ENCODE measurements at places on chromosomes 1 and 21. TPM values are rescaled to one million over a fixed set of nuclear protein-coding genes. Genes with fewer than 3 reads are reported as not detected.

- no peak for DNase-seq
These were observed 55.6 kb downstream of the SLX9 start for GRCh38 chr21:44995343-44995941.

- no peak for DNase-seq
These were observed 52.6 kb downstream of the KIF21B start for GRCh38 chr1:200970771-200971427.

DNA sequence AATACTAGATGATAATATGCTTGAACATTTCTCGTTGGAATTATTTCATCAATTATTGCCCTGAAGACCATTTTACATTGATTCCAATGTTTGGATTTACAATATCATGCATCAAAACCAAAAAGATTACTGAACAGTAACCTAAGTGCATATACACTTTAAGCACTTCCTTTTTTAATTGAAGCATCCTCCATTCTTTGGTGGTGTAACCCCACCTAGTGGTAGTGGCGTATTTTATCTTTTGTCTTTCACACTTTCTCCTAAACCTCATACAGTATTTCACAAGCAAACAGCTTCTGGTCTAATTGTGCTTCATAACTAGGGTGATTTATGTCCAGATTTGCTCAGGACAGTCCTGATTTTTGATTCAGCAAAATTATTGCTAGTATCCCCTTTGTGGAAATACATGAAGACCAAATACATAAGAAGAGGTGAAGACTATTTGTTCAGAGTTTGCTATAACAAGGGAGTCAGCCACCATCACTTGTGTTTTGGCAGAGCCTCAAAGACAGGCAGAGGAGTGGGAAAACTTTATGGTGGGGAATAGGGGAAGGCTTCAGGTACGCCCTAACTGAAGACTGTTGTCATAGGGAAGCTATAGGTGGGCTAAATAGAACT, 3.4 kb upstream of the NVL start:
- no peak for DNase-seq

Gene GCSAML
- not detected for total RNA-seq

Gene PDPN
- 9.5 TPM for total RNA-seq

Gene GFI1
- total RNA-seq, result 0.17 TPM

- DNase-seq, result no peak
These were observed 89.8 kb downstream of the TMEM200B start for GRCh38 chr1:29033829-29034466.

Gene PTGFRN
- 42.9 TPM for total RNA-seq

Gene ARHGEF16
- total RNA-seq, result 60.5 TPM

GRCh38 chr21:37224861-37225839, 42.0 kb downstream of the VPS26C start:
- DNase-seq, result no peak

- DNase-seq, result no peak
These were observed 95.3 kb downstream of the COP1 start for GRCh38 chr1:176111835-176112234.

DNA sequence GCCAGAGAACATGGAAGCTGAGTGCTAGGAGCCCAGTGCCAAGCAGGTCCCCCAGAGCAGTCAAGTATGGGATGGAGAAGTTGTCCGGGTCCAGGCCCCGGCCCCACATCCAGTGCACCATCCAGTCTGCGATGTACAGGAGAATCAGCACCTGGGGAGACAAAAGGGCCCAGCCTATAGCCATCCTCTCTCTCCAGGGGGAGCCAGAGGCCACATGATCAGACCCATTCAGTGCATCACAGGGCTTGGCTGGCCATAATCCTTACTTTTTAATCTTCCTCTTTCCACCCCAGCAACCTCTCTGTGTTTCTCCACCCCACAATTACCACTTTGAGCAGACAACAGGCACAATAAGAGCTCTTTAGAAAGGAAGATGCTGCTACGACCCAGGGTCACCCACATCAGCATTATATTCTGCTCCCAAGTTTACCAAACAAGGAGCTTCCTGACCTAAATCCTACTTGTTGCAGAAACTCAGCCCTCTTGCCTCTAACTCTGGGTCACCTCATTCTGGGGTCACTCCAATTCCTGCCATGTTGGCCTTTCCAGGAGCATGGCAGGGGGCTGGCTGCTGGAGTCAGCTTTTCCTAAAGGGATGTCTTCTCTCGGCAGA, 16.4 kb upstream of the RAB29 start:
- DNase-seq, result peak; percentile 39

- peak; percentile 21 for DNase-seq
These were observed at the start of gene MXRA8 for GRCh38 chr1:1358433-1359271. Gene MXRA8 (minus strand): TSS chr1:1358555. CDS start chr1:1358504, 51 bp downstream.

- DNase-seq, result no peak
These were observed 8.0 kb upstream of the RGS13 start for GRCh38 chr1:192627901-192628300.

Gene GPR157
- 1.1 TPM for total RNA-seq

DNA sequence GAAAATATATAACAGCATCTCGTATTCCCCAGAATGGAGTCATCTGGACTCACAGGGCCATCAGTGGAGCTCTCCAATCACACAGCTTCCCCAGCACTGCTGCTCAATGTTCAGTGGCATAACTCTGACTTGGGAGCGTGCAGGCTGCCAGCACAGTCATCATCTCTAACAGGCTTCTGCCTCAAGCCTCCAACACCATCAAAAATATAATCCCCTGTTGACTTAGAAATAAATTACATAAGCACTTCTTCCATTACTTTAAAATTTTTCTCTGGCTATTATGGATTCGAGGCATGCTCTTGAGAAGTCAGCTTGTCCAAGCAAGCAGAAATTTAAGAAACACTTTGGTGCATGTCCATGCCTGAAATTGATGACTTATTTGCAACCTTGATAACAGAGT, 6.2 kb downstream of the DUSP23 start:
- no peak for DNase-seq

Gene IL6R
- 2.0 TPM for total RNA-seq

Gene BLACAT1
- total RNA-seq, result 6.3 TPM

Gene LPAR3
- 4.3 TPM for total RNA-seq

DNA sequence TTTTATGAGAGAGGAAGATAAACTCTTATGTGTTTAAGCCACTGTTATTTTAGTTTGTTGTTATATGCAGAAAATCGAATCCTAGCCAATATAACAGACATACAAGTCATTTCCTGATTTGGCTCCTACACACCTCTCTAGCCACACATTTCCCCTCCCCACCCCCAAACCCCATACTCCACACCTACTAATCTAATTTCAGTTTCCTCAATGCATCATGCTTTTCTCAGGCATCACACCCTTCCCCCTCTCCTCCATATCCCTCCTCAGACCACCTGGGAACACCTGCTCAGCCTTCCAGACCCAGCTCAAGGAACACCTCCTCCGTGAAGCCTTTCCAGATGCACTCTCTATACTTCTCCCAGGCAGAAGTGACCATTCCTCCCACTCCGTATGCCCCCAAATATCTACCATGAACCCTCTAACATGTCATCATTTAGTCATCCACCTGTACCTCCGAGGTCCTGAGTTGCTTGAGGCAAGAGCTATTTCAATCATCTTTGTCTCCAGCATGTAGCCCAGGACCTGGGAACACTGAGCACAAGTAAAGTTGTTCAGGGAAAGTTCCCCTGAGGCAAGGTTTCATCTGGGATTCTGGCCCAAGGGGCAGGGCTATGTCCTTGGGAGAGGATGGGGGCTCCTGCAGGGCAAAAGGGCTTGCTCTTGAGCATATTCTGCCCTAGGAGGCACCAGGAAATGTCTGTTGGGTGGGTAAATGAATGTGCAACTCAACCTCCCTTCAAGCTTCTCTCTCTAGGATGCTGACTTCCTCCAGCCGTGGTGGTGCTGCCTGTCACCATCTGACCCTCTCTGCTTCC, 126.8 kb downstream of the HIVEP3 start:
- DNase-seq, result no peak

DNA sequence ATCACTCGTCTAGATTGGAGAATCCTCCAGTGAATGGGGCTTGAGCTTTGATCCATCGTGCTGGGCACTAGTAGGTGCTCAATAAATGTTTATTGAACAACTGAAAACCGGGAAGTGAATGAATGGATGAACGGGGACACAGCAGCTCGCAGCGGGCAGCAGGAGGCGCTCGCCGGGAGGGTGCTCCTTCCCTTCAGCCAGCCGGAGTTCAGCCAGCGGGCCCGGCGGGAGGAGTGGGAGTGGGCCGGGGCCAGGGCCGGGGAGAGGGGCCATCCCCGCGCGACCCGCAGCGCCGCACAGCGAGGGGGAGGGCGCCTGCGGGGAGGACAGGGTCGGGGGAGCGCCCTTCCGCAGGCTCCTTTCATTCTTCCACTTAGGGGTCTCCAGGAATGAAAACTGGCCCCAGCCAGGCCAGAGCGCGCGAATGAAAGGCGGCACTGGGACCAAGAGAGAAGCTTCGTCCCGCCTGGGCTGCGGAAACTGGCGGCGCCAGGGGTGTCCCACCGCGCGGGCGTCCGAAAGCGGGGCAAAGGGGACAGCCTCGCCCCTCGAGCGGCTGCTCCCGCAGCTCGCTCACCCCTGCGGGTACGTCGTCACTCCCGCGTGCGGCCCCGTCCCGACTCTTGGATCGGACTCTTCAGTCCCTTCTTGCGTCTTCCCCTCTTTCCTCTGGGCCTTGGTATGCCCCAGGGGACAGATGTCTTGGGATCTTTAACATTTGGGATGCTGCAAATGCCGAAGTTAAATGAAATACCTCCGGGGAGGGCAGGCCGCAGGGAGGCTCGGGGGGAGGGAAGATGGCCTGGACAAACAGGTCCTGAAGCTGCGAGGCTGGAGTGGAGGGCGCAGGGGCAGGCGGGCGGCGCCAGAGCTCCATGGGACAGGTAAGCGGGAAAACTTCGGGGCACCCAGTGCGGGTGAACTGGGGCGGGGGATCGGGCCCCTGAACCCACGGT, 3.6 kb upstream of the INAVA start:
- DNase-seq, result peak; percentile 66

DNA sequence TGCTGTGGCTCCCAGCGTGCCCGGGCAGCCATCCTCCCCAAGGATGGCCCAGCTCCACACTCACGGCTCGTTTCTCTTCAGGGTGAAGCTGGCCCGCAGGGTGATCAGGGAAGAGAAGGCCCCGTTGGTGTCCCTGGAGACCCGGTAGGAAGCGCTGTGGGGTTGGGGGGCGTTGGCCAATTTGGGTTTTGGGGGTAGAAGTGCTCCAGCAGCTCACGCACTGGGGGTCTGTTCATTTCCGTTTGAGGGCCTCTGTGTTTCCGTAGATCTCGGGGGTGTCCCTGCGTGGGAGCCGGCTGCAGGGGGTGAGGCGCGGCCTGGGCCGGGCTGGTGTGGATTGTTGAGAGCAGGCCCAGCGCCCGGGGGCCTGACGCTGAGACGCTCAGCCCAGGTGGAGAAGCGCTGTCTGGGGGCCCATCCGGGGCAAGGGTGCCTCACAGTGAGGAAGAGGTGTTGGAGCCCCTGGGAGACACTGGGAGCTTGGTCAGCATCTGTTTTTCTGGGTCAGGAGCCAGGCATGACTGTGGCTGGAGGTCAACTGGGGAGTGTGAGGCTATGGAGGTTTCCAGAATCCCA, 12.6 kb downstream of the COL6A1 start:
- no peak for DNase-seq

DNA sequence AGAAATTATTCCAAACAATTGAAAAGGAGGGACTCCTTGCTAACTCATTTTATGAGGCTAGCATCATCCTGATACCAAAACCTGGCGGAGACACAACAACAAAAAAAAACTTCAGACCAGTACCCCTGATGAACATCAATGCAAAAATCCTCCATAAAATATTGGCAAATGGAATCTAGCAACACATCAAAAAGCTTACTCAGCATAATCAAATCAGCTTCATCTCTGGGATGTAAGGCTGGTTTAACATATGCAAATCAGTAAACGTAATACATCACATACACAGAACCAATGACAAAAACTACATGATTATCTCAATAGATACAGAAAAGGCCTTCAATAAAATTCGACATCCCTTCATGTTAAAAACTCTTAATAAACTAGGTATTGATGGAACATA, 440.1 kb downstream of the NUF2 start:
- no peak for DNase-seq

GRCh38 chr1:68045511-68046180, 4.8 kb downstream of the DIRAS3 start:
- DNase-seq, result no peak

GRCh38 chr1:27525296-27526272, 35.6 kb upstream of the WASF2 start:
- no peak for DNase-seq

Gene VTCN1
- total RNA-seq, result 1.8 TPM

Measured in progenitor cell of endocrine pancreas (in vitro differentiated cells).